ENCODE measurements at places on chromosomes 1 and 21.

- DNase-seq = no peak
Observed at GRCh38 chr21:38289705-38290485, 33.1 kb downstream of the KCNJ15 start.

DNA sequence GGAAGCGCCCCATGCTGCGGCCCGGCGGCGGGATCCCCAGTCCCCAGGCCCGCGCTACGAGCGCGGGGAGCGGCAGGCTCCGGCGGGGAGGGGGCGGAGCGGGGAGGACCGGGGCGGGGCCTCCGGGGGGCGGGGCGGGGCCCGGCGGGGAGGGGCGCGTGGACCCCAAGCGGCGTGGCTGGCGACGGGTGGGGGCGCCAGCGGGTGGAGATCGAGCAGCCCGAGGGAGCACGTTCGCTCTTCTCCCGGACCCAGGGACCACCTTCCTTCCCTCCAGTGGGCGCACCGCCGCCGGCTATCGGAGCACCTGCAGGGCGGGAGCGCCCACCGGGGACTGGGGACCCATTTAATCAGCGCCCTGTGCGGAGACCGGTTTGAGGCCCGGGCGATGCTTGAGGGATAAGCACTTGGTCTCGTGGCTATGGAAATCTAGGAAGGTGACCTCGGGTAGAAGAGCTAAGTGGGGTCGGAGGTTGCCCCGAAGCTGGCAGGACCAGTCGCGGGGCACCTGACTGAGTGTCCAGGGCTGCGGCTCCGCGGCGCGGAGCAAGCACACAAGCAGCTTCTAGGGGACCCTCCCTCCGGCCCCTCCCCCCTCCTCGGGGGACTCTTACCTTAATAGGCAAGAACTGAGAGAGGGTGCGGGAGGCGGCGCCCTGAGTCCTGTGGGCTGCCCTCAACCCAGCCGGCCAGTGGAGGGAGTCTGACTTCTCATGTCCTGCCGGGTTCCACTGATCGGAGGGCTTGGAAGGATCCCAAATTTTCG, at the start of gene TSPAN2:
TSPAN2 (minus strand) TSS at position 84 of the 766 bp plus-strand sequence; CDS start at position 13, 71 bp downstream.
- no peak for DNase-seq

DNA sequence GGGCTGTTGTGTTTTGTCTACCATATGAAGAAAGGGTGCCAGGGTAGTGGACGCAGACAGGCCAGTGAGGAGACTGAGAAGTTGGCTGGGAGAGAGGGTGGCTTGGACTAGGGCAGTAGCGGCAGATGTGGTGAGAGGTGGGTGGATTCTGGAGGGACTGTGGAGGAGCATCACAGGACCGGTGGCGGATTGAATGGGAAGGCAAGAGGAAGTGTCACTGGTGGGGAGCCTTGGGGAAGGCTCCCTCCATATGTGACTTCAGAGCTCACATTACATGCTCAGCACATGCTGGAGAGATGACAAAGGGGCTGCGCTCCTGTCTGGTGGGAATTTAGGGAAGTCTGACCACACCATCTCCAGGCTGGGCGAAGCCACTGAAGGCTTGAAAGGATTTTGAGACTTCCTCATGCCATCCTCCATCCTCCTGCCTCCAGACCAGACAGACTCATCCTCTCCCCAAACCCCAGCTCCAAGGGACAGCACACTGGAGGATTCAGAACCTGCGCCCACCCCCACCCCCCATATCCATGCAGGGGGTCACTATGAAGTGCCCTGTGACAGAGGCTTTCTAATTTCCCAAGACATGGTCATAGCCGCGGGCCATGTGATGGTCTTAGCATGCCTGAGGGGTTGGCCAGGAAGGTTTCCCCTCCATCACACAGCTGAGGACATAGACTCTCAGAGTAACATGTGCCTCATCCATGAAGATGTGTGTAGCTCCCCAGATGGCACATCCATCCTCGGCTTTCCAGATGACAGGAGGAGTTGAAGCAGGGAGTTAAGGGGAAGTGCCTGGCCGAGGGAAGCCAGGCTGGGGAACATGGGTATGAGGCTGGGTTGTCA, 138.8 kb upstream of the WNT4 start:
- DNase-seq = no peak

DNA sequence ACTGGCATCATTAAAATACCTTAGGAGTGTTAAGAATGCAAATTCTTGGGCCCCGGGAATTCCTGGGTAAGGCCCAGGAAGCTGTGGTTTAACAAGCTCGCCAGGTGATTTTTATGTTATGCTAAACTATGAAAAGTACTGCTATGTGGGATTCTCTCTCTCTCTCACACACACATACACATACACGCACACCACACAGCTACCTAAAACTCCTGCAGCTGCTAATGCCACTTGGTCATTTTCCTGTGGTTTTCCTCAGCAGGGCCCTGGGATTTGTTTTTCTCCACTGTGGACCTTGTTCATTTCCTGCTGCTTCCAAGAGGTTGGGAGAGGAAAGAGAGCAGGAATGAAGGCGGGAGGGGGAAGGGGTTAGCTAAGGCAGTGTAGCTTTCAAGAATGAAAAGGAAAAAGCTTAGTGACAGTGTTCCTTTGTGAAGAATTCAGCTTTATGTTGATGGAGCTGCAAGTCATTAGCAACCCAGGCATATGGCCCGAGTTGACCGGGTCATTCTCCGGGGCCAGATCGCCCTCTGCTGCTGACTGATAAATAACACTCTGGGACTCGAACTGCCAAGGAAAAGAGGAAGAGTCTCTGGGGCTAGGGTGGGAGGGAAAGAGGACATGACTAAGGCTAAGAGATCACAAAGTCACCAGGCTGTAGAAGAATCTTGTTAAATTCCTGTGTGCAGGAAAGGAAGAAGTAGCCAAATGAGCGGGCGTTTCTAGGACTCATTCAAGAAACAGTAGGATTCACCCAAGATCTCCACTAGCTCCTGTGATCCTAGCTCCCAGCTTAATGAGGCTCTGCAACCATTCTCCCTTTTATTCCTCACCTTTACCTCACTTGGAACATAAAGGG, 30.5 kb upstream of the LRIG2 start:
- peak; percentile 70 for DNase-seq

DNA sequence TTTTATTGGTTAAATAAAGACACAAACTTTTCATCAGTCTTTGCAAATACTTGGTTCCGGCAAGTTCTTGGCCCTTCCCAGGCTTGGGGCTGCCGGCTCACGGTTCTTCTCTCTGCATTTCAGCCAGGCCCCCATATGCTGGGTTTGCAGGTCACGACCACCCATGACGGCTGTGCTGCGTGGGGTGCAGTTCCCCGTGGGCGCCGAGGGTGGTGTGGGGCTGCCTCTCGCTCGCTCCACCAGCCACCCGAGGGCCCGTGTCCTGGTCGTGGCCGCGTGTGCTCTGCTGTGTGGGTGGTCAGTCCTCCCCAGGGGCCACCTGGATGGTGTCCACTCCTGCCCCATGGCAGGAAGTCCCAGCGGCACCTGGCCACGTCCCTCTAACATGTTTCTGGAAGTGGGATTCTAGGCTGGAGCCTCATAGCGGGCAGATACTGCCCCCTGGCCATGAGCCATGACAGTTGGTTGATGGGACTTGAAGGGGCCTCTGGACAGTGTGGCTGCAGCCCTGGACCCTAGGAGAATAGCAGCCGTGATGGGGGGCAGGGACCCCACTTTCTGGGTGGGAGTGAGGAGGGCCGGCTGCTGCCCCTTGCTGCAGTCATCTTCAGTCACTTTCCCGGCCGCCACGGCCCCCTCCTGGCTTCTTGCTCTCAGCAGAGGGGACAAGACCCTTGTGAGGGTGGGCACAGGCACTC, 46.3 kb downstream of the SKI start:
- no peak for DNase-seq

- peak; percentile 85 for DNase-seq
Observed at GRCh38 chr1:93680420-93681100, 1.1 kb downstream of the BCAR3 start.

GRCh38 chr21:44846224-44846484, 27.3 kb downstream of the PTTG1IP start:
- DNase-seq = no peak

Measured in HuH-7 (cell line).